Left colon (tissue), 2 donors: ENCODE measurements at places on chromosomes 3 and 15.

GRCh38 chr3:40869013-40869412, 330.3 kb upstream of the CTNNB1 start:
- no peak for DNase-seq

- no peak for DNase-seq
These were observed 139.9 kb downstream of the GREM1 start for GRCh38 chr15:32857732-32858131.

- DNase-seq = peak; percentile 19
These were observed 210.2 kb downstream of the XXYLT1 start for GRCh38 chr3:195060531-195061291.

DNA sequence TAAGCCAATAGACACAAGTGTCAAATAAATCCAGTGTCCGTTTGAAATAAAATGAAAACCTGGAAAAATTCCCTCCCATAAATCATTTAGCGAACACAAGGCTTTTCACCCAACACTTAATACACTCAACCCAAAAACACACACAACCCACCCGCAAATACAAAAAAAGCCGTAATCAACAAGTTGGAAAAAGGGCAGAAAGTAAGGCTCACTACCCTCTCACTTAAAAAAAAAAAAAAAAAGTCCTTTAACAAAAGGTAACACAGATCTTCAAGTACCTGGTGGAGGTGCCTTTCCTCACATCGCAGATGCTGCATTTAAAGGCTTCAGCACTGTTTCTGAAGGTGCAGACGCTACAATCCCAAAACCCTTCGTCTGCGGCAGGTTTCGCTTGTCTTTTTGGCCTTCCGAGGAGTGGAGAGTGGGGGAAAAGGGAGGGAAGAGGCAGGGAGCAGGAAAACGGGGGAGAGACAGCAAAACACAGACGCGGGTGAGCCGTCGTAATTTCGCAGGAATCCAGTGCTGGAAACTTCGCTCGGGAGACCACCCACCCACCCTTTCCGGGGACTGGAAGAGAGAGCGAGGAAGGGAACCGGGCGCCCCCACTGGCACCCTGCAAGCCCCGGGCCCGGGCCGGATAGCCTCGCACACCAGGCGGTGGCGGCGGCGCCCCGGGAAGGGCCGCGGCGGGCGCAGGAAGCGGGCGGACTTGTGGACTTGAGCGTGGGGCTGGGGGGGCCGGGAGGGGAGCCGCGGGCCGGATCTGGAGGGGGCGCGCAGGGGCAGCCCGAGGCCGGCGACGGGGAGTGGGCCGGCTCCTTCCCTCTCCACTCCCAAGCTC, 401.8 kb downstream of the SHQ1 start:
- DNase-seq = no peak

DNA sequence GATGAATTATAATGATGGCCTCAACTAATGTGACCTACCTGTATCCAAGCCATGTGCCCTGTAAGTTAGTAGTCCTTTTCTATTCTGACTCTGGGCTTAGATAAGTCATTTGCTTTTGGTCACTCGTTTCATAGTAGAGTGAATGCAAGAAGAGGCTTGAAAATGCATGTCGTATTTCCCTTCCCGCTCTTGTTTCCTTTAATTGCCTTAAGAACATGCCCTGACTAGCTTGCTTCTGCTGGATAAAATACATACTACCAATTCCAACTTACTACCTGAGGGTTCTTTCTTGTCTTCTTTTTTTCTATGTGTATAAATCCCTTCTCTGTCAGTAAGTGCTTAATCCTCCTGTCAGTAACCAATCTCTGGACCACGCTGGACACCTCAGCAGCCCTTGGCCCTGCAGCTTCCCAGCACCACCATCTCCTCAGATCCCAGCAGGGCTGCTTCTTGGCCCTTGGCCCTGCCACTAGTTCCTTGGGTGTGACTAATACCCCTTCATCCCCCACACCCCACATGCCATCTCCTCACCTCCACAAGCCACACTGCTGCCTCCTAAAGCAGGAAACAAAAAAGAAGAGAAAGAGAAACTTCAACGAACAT, 771.7 kb downstream of the IGSF11 start:
- DNase-seq = no peak

DNA sequence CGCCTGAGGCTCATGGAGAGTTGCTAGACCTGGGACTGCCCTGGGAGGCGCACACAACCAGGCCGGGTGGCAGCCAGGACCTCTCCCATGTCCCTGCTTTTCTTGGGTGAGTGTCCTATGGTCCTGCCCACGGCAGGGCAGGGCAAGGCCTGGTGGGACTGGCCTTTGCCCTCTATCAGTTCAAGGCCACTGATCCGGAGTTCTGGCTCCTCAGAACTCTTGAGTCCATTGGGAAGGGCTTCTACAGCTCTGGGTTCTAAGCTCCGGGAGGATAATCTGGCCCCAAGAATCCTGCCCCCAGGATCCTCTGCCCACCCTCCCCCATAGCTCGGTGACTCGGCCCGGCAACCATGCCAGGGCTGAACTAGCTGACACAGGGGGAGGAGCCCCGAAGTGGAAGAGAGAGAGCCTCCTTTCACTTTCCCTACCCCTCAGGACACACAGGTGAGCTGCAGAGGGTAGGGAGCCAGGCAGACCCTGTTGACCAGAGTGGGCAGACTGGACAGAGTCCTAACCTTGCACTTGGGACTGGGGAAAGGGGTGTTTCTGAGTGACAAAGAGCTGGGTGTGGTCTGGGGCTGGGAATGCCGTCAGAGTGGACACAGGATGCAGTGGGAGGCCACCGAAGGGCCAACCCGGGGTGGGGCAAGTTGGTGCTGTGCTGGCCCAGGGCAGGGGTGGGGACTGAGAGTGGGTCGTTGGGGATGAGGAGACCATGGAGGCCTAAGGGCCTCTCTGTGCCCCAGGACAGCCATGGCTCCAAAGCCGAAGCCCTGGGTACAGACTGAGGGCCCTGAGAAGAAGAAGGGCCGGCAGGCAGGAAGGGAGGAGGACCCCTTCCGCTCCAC, 664 bp downstream of the PARP3 start:
- peak; percentile 71 for DNase-seq

GRCh38 chr15:33200444-33200843, 5.9 kb upstream of the FMN1 start:
- no peak for DNase-seq

- DNase-seq = no peak
These were observed 323.5 kb downstream of the ULK4 start for GRCh38 chr3:41638381-41638780.

GRCh38 chr3:135272026-135272669, 477.1 kb downstream of the EPHB1 start:
- no peak for DNase-seq

DNA sequence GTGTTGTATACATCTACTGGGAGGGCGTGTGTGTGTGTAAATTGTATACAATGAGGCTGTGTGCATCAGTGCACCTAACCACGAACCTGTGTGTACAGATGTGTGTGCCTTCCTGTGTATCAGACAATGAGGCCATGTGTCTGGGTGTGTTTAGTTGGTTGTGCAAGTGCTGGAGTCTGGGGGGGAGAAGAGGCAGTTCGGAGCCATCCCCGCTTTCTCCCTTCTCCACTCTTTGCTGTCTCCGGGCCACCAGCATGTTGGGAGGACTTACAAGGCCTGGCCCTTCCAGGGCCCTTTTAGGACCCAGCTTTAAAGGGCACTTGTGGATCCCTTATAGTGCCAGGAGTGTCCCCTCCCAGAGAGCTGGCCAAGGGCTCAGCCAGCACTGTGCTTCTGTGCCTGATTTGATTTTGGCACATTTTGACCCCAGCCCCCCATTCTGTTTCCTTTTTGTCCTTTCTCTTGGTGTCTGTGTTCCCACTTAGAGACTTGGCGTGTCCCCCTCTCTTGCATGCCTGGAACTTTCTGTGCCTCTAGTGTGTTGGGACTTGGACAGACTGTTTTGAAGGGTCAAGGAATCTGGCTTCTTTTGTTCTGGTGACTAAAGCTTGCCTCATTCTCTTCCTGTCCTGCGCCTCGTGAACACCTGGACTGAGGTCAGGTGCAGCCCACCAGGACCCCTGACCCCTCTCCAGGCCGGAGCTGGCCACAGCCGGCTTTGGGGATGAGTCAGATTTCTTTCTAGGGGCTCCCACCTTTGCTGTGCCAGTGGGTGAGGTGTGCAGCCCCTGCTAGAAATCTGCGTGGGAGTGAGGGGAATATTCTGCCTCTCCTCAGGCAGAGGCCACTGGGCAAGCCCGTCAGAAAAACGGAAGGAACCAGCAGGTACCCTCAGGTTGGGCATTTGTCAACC, 1.5 kb downstream of the CTDSPL start:
- no peak for DNase-seq

DNA sequence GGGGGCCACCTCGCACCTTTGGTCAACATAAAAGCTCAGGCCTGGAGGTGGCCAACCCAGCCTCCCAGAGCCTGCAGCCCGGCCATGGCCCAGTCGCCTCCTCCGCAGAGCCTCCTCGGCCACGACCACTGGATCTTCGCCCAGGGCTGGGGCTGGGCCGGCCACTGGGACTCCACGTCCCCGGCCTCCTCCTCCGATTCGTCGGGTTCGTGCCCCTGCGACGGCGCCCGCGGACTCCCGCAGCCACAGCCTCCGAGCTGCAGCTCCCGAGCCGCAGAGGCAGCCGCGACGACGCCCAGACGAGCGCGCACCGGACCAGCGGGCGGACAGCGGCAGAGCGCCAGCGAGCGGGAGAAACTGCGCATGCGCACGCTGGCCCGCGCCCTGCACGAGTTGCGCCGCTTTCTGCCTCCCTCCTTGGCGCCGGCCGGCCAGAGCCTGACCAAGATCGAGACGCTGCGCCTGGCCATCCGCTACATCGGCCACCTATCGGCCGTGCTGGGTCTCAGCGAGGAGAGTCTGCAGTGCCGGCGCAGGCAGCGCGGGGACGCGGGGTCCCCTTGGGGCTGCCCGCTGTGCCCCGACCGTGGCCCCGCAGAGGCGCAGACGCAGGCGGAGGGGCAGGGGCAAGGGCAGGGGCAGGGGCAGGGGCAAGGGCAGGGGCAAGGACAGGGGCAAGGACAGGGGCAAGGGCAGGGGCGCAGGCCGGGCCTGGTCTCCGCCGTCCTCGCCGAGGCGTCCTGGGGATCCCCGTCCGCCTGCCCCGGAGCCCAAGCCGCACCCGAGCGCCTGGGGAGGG, at the start of gene MESP2:
MESP2 (plus strand) TSS at position 59 of the 799 bp plus-strand sequence; CDS start at position 85, 26 bp downstream.
- DNase-seq = peak; percentile 86

DNA sequence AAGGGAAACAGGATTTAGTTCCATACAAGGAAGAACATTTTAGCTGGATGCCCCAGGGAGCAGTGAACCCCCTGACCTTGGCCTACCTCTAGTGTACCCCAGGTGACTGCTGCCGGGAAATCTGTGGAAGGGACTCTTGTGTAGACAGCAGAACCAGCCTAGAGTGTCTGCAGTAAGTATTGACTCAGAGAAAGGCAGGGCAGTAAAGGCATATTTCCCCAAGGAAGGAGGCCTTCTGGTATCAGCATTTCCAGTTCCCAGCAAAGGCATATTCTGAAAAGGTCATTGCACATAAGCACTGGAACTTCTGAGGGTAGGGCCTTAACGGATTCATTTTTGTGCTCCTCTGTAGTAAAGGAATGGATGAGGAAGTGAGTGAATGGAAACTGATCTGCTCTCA, 246.2 kb downstream of the FAM43A start:
- DNase-seq = no peak

DNA sequence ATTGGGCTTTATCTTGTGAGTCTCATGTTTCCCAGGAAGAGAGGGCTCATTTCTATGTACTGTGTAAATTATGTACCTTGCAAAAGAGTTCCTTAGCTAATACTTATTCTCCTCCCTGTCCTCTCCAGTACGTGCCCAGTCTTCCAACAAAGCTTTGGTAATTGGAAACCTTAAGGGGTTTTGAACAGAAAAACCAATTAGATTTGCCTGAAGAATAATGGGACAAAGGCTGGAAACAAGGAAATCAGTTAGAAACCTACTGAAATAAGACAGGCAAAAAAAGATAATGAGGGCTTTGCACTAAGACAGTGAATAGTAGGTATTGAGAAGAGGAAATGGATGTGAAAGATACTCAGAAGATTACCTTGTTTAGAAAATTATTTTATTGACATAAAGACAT, 82.5 kb downstream of the SPRED1 start:
- DNase-seq = no peak

- DNase-seq = no peak
These were observed 961.6 kb downstream of the MCTP2 start for GRCh38 chr15:95192923-95193322.

- no peak for DNase-seq
These were observed 53.5 kb downstream of the SUCNR1 start for GRCh38 chr3:151926956-151927355.

DNA sequence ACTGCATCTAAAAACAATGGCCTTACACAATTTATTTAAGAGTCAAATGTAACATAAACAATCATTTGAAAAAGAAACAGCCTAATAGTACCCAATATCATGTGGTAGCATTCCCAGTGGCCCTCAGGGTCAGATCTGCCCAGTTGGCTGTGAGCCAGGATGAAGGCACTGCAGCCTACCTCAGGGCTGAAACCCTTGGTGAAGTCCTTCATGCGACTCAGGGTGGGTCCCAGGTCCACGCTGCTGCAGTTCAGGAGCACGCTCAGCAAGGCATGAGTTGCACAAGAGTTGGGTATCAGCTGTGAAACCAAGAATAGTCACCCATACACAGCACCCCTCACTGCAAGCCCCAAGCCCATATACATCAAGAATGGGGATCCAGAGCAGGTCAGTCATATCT, 37.1 kb downstream of the SEMA3G start:
- no peak for DNase-seq

GRCh38 chr3:88984832-88985231, 122.6 kb upstream of the EPHA3 start:
- DNase-seq = no peak

DNA sequence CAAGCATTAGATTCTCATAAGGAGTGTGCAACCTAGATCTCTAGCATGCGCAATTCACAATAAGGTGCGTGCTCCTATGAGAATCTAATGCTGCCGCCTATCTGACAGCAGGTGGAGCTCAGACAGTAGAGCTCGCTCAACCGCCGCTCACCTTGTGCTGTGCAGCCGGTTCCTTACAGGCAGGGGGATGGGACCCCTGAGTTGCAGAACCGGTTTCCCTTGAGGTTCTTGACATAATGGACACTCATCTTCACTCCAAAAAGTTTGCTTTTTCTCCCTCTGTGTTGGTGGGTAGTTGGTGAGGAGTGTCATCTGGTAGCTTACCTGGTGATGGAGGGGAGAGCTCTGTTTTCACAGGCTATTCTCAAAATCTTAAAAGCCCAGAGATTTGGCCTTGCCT, 324.0 kb upstream of the TBL1XR1 start:
- peak; percentile 58 for DNase-seq

GRCh38 chr3:116265320-116265695, 180.0 kb downstream of the LSAMP start:
- no peak for DNase-seq

- DNase-seq = no peak
These were observed 35.1 kb downstream of the FGF7 start for GRCh38 chr15:49458145-49458544.

GRCh38 chr3:111733856-111734255, 125.2 kb upstream of the PHLDB2 start:
- no peak for DNase-seq

- no peak for DNase-seq
These were observed 183.6 kb downstream of the POLQ start for GRCh38 chr3:121362035-121362734.

DNA sequence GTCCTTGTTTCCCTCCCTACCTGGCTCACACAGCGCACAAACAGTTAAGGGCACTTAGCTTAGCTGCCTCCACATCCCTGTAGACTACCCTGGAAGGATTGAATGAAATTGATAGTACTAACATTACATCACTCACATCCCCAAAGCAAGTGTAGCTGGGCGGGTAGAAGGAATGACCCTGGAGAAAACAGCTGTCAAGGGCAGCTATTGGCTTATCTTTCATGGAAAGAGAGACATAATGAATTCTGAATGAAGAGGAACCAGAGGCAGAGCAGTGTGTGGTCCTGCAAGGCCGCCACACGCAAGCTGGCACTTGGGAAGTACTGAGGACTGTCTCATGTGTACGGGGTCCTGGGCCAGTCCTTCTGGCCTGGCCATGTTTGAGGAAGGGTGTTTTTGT, 369.6 kb upstream of the RGMA start:
- DNase-seq = no peak
